ENCODE measurements at places on chromosomes 1 and 21. TPM values are rescaled to one million over a fixed set of nuclear protein-coding genes. Genes with fewer than 3 reads are reported as not detected.

Gene FCRL3
- total RNA-seq: 0.06 TPM

Gene GPR37L1
- total RNA-seq: 0.14 TPM

Gene GATAD2B
- 18.0 TPM for total RNA-seq

Gene LEPROT
- total RNA-seq: 97.0 TPM

Gene LHX8
- not detected for total RNA-seq

Gene RXRG
- total RNA-seq: 1.3 TPM

Gene C1orf94
- total RNA-seq: 0.14 TPM

Gene FAM177B
- 1.8 TPM for total RNA-seq

Gene SERPINC1
- total RNA-seq: 1.0 TPM

Gene SLC5A3
- total RNA-seq: 40.2 TPM

Gene SUSD4
- 1.5 TPM for total RNA-seq

Gene KLHL17
- 1.4 TPM for total RNA-seq

Gene AKIRIN1
- 71.3 TPM for total RNA-seq

Gene GCSAML
- total RNA-seq: 0.76 TPM

Gene CCDC17
- total RNA-seq: 0.35 TPM

Gene HS2ST1
- total RNA-seq: 43.9 TPM

Gene MYCL
- total RNA-seq: 0.53 TPM

Gene CELA3B
- not detected for total RNA-seq

Gene ALPL
- 21.9 TPM for total RNA-seq

Gene NBPF4
- not detected for total RNA-seq

Gene UQCRHL
- total RNA-seq: 1.0 TPM
